ENCODE measurements at places on chromosomes 4 and X.

GRCh38 chr4:98170035-98170434 lies 26.8 kb upstream of the STPG2 start:
- no peak for DNase-seq

DNA sequence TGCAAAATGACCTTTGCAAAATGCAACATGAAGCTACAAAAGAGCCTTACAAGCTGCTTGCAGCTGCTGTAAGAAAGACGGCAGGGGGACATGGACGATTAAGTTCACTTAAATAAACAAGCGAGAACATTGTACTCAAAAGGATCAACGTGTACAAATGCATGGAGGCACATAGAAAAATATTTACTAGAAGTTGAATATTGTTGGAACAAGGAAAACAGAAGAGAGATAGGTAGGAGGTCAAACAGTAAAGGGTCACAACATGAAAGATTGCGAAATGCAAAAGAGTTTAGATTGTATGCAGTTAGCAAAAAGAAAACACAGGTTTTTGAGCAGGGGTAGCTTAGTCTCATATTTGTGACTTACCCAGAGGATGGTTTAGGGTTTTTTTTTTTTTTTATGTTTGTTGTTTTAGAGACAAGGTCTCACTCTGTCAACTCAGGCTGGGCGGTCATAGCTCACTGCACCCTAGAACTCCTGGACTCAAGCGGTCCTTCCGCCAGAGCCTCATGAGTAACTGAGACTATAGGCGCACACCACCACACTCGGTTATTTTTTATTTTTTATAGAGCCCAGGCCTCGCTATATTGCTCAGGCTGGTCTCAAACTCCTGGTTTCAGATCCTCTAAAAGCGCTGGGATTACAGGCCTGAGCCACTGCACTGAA lies 1.4 kb upstream of the PHF8 start:
- no peak for DNase-seq

DNA sequence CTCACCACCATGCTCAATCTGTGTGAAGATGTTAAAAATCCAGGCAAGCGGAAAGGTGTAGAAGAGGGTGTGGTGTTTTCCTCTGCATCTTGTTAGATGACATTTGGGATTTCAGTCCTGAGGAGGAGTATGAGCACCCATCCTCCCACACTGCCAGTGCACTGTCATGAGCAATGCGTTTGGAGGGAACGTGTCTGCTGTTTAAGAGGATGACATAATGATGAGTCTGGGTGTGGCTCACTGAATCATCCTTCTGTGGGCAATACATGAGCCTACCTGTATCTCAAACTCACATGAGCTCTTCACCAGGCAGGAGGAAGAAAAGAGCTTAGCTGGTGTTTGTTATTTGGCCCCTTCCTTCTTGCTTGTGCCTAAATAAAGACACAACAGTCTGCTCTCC lies 67.9 kb upstream of the ARX start:
- DNase-seq, result no peak

DNA sequence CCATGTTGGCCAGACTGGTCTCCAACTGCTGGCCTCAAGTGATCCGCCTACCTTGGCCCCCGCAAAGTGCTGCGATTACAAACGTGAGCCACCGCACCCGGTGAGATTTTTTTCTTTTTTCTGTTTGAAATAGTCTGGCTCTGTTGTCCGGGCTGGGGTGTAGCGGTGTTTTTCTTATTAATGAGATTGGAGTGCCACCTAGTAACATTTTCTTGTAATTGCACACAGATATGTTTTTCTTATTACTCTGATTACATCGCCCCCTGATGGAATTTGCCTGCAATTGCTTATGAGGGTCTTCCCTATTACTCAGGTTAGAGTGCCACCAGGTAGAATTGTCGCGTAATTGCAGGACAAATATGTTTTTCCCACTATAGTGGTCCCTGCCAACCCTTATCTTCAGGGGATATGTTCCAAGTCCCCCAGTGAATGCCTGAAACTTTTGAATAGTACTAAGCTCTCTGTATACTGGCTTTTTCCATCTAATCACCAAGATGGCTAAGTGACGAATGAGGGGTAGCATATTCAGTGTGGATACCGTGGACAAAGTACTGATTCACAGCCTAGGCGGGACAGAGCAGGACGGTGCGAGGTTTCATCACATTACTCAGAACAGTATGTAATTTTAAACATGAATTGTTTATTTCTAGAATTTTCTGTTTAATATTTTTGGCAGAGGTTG lies 8.6 kb upstream of the PDHA1 start:
- DNase-seq, result no peak

- DNase-seq, result no peak
Measured at GRCh38 chrX:80810365-80810978, 795 bp upstream of the BRWD3 start.

- no peak for DNase-seq
Measured at GRCh38 chr4:2401610-2401983, 16.8 kb downstream of the ZFYVE28 start.

- DNase-seq, result peak; percentile 41
Measured at GRCh38 chrX:124388562-124388961, 42.2 kb downstream of the SH2D1A start.

GRCh38 chr4:153346563-153346962 lies 2.1 kb downstream of the MND1 start:
- DNase-seq, result no peak

GRCh38 chrX:110435196-110435595 lies 76.5 kb downstream of the RTL9 start:
- no peak for DNase-seq

DNA sequence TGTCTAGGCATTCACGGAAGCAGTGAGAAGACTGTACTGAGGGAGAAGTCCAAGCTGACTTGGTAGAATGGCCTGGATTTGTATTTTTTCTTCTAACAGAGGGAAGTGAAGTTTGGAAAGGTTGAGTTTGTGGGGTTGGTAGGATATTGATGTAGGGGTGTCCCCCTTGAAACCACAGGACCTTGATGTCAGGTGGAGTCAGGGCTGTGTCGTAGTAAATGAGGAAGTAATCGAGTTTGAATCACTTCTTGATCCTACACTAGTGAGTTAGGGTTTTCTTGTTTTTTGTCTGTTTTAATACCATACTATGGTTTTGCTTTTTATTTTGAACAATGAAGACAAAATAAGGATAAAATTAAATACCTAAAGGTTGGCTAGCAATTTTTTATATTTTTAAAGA lies 30.1 kb upstream of the ANAPC4 start:
- DNase-seq, result no peak

DNA sequence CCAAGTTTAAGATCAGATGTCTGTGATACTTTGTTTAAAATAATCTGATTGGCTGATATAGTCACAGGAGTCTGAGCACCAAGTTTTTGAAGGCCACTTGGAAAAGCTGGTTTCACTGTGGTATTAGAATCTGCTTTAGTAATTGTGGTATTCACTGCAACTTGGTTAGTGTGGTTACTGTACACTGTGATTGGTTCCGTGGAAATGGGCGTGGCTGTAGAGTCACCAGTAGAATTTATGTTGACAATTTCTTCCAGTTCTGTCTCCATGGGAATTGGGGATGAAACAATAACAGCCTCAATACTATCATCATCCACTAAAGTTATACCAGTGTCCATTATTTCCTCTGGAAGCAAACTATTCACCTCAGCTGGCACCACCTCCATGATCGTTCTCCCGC lies 26.2 kb downstream of the LIN54 start:
- DNase-seq, result peak; percentile 30

GRCh38 chrX:107678957-107679740 lies 50.8 kb downstream of the PRPS1 start:
- DNase-seq, result no peak

DNA sequence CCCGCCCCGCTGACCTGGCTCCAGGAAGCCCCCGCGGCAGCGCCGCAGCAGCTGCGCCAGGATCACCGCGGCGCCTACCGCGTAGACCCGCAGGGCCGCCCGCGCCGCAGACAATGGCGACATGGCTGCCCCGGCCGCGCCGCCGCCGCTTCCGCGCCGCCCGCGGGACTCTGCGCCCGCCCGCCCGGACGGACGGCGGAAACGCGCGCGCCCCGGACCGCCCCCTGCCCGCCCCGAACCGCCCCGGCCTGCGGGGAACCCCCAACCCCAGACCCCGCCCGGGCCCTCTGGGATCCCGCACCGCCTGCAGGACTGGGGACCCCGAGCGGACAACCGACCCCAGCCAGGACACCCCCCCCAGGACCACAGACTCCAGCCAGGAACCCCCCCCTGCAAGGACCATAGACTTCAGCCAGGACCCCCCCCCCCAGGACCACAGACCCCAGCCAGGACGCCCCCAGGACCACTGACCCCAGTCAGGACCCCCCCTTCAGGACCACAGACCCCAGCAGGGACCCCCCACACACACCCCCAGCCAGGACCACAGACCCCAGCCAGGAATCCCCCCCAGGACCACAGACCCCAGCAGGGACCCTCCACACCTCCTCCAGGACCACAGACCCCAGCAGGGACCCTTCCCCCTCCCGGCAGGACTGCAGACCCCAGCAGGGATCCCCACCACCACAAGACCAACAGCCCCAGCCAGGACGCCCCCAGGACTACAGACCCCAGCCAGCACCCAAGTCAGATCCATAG lies at the start of the genes DHRSX and ZBED1:
DHRSX (minus strand) TSS at position 174 of the 756 bp plus-strand sequence; CDS start at position 123, 51 bp downstream.
ZBED1 (minus strand) TSS at position 174 of the 756 bp plus-strand sequence. CDS start 10,257 bp downstream, outside the sequence.
- peak; percentile 80 for DNase-seq

DNA sequence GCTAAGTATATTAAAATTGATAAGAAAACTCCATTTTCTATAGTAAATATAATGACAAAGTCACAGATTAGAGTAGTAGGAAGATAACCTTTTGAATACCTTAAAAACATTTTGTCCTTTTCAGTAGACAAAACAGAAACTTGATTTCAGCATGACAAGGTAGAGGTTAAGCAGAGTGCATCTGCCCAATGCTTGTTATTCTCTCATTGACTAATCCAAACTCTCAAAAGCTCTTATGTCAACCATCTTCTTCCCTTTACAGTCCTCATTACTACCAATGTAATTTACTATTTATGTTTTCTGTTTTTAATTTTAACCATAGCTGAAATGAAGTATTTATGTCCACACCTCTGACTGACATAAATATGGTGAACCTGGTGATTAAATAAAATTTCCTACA lies 11.1 kb downstream of the NIPAL1 start:
- DNase-seq, result no peak

DNA sequence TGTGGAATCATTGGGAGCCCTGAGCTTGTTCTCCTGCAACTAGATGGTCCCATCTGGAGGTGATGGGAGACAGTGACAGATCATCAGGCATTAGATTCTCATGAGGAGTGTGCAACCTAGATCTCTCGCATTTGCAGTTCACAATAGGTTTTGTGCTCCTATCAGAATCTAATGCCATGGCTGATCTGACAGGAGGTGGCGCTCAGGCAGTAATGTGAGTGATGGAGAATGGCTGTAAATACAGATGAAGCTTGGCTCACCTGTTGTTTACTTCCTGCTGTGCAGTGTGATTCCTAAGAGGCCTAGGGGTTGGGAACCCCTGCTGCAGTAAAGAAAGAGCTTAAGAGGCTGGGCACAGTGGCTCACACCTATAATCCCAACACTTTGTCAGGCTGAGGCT lies 42.2 kb upstream of the PUDP start:
- DNase-seq, result no peak

- DNase-seq, result no peak
Measured at GRCh38 chr4:153211986-153212728, 7.9 kb downstream of the TRIM2 start.

DNA sequence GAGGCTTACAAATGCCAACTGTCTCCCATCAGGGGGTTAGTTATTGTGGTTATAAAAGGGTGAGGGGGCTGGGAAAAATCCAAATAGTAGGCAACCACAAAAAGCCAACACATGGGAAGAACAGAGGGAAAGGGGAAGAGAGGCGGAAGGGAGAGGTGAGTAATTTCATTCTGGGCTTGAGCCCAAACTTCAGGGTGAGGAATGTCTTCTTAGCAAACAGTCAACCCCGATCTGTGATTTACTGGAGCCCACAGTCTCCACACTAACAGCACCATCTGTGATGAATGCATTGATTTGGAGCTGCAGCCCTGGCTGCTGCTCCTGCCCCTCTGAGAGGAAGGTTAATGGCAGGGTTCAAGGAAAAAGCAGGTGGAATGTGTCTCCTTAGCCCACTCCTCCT lies 162.2 kb upstream of the GPR101 start:
- no peak for DNase-seq

- DNase-seq, result no peak
Measured at GRCh38 chr4:108833046-108833445, 70.2 kb upstream of the ETNPPL start.

DNA sequence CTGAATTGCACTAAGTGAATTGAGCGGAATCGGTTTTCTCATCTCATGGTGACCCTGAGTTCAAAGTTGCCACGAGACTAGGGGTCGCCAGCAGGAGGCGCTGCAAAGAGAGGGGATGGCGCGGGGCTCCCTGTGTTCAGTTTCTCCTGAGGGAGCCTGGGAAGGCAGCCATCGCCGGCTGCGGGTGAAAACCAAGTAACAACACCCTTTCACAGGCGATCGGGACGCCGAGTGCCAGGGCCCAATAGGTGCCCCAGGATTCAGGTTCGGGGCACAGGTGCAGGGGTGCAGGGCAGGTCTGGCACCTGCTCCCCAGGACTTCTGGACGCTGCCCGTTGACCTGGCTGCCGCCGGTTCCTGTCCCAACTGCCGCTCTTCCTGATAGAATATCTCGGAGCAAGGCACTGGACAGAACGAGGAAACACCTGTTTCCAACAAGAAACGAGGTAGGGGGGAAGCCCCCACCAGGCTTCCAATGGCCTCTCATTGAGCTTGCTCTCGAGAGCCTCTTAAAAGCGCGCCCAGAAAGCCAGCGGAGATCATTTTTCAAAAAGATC lies 1.1 kb upstream of the FGF16 start:
- DNase-seq, result no peak

GRCh38 chr4:184415071-184415470 lies 59.3 kb downstream of the IRF2 start:
- no peak for DNase-seq

GRCh38 chr4:127210893-127211649 lies 421.7 kb upstream of the INTU start:
- no peak for DNase-seq

DNA sequence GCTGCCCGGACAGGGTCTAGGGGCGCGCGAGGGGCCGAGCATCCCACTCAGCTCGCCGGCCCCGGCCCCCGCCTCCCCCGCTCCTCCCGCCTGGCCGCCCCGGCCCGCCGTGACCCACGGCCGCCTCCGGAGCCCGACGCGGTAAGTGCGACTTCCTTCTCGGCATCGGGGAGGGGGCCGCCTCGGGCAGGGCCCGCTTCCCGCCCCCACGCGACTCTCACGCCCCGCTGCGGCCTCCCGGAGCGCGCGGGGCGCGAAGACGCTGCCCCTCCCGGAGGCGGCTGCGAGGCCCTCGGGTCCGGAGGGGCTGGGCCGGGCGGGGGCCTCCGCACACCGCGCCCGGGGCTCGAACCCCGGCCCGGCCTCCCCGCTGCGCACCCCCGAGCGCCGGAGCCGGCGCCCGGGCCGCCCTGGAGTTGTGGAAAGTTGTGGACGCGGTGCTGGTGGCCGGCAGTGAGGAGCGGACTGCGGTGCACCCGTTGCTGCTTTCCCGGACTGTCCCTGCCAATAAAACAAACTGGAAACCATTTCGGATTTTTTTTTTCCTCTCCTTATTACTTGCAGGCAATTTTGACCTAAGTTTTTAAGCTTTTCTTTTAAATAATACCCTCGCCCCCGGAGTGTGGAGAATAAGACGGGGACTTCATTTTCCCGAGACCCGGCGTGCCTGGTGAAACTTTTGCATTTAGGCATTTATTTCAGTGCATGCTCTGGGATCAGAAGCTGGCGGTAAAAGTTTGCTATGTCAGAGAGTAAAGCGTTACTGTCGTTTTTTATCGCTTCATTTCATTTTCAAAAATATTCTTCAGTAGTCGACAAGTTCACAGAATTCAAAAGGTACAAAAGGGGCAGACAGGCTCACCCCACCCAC lies 13.0 kb upstream of the TMEM156 start:
- DNase-seq, result peak; percentile 51

- no peak for DNase-seq
Measured at GRCh38 chr4:143424276-143424675, 87.6 kb downstream of the GAB1 start.
